ENCODE measurements at places on chromosomes 16 and 17.

DNA sequence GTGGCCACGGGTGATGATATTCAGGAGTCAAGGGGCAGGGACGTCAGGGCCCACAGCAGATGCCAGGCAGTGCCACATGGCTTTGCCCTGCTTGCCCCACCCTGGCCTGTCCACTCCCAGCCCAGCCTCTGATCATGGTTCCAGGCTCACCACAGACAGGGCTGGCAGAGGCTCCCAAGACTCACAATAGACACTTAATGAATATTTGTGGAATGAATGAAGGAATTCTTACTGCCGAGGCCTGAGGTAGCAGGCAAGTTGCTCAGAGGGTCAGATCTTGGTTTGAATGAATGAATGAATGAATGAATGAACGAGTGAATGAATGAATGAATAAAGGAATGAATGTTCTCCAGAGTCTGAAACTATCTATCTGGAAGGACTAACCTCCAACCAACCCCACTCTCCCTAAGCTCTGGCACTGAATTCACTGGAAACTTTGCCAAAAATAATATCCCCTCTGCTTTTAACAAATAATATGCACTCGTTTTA, 60.9 kb downstream of the RAI1 start:
- no peak for DNase-seq

GRCh38 chr17:17087424-17088015, 45.3 kb downstream of the MPRIP start:
- DNase-seq = no peak

- no peak for DNase-seq
These were observed 4.6 kb downstream of the PCYT2 start for GRCh38 chr17:81906476-81907218.

DNA sequence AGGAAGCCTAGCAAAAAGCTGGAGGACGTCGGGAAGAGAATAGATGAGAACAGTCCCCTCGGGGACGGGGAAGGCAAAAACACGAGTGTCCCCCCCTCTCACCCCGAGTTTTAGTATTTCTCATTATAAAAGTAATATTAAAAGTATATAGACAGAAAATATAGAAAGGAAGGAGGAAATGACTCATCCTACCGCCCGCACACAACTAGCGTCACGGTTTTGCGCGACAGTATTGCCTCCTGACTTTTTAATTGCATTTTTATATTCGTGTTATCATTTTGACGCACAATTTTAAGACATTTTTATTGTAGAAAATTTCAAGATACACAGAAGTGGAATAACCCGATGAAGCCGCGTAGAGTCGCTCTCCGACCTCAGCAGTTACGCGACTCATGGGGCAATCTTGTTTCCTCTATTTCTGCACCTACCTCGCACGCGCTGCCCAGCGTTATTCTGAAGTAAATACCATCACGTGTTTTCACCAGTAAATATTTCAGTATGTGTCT, 652 bp upstream of the SLC25A19 start:
- DNase-seq = no peak

GRCh38 chr17:61159221-61159814, 240.3 kb upstream of the TBX2 start:
- no peak for DNase-seq

GRCh38 chr17:62032480-62032879, 32.6 kb downstream of the MED13 start:
- DNase-seq = no peak

GRCh38 chr17:18040261-18040858, 1.2 kb downstream of the GID4 start:
- no peak for DNase-seq

- no peak for DNase-seq
These were observed 42.5 kb downstream of the CREBBP start for GRCh38 chr16:3837851-3838586.

DNA sequence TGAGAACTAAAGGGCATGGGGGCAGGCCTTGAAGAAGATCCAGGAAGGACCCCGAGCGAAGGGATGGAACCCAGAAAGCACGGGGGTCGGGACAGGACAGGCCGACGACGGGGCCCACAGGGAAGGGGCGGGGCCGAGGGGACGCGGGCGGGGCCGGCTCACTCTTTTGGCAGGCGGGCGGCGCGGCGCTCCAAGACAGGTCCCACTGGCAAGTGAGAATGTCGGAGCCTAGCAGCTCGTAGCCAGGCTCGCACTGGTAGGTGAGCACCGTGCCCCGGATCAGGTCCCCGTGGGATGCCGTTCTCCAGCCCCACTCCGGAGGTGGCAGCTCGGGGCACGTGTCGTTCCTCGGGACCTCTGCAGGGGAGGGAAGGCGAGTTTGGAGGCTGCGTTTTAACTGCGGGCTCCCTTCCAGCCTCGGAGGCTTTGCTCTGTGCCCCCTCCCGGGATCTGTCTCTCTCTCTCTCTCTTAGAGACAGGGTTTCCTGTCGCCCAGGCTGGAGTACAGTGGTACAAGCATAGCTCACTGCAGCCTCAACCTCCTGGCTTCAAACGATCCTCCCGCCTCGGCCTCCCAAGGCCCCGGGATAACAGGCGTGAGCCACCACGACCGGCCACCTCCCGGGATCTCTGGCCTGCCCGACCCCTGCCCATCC, 13.7 kb upstream of the CDIPT start:
- DNase-seq = peak; percentile 57

DNA sequence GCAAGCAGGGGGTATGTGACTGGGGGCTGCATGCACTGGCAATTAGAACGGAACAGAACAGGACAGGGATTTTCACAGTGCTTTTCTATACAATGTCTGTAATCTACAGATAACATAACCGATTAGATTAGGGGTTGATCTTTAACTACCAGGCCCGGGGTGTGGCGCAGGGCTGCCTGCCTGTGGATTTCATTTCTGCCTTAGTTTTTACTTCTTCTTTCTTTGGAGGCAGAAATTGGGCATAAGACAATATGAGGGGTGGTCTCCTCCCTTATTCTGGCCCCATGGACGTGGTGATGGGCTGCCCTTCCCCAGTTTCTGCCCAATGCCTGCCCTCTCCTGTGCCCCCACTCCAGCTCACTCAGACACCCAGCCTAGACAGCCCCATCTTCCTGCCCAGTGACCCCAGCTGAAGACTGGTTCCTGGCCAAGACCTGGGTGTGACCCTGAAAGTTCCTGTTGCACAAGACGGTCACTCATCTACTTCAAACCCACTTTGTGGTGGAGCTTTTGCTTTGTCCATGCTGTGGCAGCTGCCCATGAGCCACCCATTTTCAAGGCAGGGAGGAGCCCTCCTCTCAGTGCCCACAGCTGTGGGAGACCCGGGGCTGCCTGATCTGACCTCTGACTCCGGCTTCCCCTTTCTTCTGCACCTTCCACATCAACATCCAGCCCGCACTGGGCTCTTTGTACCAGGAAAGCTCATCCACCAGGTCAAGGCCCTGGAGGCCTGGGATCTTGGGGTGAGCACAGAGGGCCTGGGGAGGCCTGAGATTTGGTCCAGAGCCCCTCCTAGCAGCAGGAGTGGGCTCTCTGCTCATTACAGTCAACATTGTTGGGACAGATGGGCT, 18.6 kb downstream of the ALOX12B start:
- DNase-seq = no peak

GRCh38 chr17:80315517-80316182, 55.0 kb downstream of the RNF213 start:
- no peak for DNase-seq

DNA sequence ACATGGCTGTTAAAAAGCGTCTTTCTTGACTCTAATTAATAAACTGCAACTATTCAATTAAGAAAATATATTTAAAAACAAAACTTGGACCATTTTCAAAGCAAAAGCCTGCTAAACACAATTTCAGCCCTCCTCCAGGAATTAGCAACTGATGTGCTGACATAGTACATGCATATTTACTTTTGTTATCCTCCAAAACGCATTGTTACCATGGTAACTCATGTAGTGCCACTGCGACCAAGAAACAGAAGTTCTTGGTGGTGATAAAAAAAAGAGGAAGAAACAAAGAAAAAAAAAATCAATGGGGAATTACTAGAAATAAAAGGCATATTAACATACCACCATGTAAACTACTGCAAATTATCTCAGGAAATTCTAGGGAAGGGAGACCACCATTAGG, 793.4 kb upstream of the CDH8 start:
- no peak for DNase-seq

GRCh38 chr16:1098266-1098991, 2.4 kb upstream of the C1QTNF8 start:
- no peak for DNase-seq

DNA sequence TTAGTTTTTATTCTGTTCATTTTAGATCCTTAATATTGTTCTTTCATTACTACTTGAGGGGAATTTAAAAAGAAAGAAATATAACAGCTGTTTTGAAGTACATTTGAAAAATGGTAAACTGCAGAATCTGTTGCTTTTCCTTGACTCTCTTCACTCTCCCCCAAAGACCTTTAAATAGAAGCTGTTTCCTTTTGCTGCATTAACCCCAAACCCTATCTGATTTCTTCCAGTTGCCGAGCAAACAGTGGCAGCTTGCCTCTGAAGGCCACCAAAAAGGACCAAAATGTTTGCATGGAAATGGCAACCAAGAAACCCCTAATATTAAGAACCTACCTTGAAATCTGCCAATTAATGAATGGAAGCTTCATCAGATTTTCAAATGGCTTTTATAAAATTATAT, 37.1 kb downstream of the PRKCA start:
- no peak for DNase-seq

GRCh38 chr17:12085076-12085949, 64.6 kb downstream of the MAP2K4 start:
- DNase-seq = peak; percentile 13

DNA sequence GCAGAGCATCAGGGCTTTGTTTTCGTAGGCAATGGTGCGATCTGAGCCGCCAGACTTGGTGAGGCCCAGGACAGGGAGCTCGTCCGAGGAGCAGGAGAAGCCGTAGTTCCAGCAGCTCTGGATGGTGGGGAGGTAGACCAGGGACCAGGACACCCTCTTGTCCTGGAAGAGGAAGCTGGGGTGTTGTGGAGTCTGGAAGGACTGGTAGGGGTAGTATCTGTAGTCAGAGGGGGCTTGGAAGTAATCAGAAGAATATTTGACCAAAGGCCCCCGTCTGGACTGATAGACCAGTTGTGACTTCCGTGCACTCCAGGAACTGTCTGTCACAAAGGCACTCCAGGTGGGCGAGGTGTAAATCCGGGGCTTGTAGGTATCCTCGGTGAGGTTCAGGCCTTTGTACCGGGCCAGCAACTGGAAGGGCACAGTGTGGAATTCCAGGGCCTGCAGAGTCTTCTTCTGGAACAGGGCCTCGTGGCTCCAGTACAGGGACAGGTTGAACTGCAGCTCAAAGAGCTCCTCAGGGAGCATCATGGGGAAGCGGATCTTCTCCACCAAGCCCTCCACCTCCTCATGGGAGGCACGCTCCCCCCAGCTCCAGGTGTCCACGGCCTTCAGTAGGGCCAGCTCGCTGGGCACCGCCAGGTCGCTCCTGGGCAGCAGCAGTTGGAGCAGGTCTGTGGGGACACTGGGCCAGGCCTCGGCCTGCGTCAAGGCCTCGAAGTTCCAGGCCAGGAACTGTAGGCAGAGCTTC, 7.8 kb downstream of the LGALS3BP start:
- no peak for DNase-seq

DNA sequence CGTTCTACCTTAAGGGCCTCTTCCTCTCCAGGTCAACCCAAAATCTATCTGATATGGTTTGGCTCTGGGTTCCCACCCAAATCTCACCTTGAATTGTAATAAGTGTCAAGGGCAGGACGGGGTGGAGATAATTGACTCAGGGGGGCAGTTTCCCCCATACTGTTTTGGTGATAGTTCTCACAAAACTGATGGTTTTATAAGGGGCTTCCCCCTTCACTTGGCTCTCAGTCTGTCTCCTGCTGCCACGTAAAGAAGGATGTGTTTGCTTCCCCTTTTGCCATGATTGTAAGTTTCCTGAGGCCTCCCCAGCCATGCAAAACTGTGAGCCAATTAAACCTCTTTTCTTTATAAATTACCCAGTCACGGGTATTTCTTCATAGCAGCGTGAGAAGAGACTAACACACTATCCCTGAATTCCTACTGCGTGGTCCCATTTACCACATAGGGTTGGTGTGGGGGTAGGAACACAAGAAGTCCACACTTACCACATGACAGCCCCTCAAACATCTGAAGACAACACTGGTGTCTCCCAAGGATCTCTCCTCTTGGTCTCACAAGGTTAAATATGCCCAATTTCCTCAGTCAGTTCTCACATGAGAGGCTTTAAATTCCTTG, 8.2 kb downstream of the COTL1 start:
- no peak for DNase-seq

GRCh38 chr17:16199093-16199492, 16.2 kb downstream of the NCOR1 start:
- DNase-seq = no peak

- no peak for DNase-seq
These were observed 43.3 kb upstream of the CHMP6 start for GRCh38 chr17:80948019-80948975.

GRCh38 chr17:47423406-47424295, 99.9 kb downstream of the EFCAB13 start:
- DNase-seq = peak; percentile 83

- no peak for DNase-seq
These were observed 226.8 kb downstream of the CHD9NB start for GRCh38 chr16:52825892-52826291.

GRCh38 chr17:4109449-4109848, 33.4 kb downstream of the ZZEF1 start:
- DNase-seq = no peak

GRCh38 chr16:88703486-88704309, 2.5 kb downstream of the RNF166 start:
- DNase-seq = no peak

- DNase-seq = no peak
These were observed 4.8 kb downstream of the ABCA10 start for GRCh38 chr17:69223809-69224208.

DNA sequence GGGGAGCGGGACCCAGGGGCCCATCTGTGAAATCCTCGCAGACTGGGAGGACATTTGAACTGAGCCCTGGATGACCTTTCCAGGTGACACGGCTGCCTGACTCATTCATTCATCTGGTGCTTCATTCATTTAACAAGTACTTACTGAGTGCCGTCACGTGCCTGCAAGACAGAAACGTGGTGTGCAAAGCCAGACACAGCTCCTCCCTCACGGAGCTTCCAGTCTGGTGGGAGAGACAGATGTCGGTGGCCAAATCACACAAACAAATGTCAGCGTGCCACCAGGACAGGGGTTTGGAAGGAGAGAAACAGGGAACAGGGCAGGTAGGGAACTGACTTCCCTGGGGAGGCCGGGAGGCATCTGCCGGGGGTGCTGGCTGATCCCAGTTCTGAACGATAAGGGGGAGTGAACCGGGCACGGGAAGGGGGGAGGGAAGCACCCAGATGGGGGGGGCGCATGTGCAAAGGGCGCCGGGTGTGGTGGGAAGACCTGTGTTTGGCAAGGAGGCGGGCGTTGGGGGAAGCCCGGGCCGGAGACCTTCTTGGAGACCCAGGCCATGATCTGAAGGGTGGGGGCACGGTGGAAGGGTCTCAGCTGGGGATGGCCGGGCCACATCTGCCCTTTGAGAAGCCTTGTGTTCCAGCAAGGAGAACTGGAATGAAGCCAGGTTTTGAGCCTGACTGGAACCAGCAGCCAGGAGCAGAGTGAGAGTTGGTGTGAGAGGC, 93.6 kb upstream of the CIBAR2 start:
- no peak for DNase-seq
